ENCODE measurements at places on chromosomes 2 and 18.

GRCh38 chr2:151028691-151029176, 232.9 kb downstream of the RBM43 start:
- no peak for DNase-seq
- no peaks in the 10 kb centered on the region for H3K36me3 ChIP-seq

GRCh38 chr2:112332123-112332696, 56.8 kb downstream of the ZC3H6 start:
- H3K4me1 ChIP-seq, result no peaks in the 10 kb centered on the region
- H3K27me3 ChIP-seq, result no peaks in the 10 kb centered on the region
- no peak overlapping the region for H3K4me3 ChIP-seq
- H3K27ac ChIP-seq, result no peak overlapping the region

DNA sequence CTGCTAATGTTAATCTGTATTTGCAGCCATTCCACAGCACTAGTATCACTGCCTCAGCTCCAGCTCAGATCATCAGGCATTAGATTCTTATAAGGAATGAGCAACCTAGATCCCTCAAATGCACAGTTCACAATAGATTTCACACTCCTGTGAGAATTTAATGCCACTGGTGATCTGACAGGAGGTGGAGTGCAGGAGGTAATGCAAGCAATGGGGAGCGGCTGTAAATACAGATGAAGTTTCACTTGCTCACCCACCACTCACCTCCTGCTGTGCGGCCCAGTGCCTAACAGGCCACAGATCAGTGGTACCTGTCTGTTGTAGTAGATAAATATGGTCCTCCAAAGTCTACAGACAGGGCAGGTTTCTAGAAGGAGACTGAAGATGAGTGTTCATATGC, 97.7 kb upstream of the TMEFF2 start:
- DNase-seq, result no peak
- H3K27me3 ChIP-seq, result no peaks in the 10 kb centered on the region
- no peaks in the 10 kb centered on the region for H3K4me1 ChIP-seq

DNA sequence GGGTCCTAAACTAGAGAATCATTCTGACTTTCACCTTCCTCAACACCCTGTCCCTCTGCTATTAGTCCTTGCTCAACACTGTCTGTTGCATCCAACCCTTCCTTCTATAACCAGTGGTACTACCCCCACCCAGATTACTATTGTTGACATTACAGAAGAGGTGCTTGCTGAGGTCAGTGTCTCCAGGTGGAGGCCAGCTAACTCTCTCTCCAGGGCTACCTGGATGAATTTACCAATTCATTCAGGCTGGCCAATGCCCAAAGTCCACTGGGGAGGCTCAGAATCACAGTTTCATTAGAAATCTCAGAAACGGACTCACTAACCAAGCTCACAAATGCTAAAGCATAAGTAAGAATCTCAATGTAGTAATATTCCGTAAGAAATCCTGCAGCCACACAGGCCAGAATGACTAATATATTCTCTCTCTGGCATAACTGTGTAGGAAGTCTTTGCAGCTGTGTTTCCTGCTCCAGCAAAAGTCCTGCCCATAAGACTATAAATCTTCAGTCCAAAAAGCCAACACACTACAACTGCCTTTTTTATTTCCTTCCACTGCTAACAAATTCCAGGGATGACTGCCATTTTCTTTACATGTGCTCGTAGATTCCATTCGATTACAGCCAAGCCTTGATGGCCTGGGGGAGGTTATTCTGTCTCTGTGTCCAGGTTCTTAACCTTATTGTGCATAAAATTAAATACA, 10.0 kb upstream of the TTR start:
- H3K4me1 ChIP-seq, result no peaks in the 10 kb centered on the region
- no peak for DNase-seq
- no peaks in the 10 kb centered on the region for H3K27me3 ChIP-seq

DNA sequence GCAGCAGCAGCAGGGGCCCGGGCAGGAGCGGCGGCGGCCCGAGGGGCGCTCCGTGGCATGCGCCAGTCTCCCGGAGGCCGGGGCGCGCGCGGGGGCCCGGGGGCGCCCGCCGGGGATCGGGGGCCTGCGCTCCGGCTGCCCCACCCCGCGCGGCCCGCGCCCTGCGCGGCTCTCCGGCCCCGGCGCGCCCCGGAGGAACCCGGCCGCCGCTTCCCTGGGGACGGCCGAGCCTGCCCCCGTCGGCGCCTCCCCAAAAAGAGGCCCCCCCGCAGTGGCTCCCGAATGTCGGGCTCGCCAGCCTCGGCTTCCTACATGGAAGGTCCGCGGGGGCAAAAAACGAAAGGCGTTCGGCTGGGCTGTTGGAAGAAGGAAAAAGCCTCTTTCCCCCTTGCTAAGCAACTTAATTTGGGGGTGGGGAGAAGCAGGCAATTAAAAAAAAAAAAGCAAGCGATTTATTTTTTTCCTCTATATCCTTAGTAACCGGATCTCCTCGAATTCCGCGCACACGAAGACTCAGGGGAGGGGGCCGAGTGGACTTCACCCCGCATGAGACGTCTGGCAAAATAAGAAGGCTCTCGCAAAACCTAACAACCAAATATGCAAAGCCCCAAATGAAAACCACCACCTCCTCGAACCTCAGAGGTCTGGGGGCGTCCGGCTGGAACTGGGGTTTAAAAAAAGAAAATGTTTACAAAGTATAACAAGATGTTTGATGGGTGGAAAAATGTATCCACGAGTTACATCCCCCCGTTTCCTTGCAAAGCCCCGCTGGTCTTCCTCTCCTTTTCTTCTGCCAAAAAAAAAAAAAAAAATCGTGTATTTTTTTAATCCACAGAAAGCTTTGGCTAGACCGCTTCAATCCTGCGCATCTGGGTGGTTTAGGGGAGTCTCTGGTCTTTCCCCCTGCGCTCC, at the start of gene SMAD7:
Gene SMAD7, minus strand, starts transcription at position 430 of the 912 bp plus-strand sequence. CDS start 541 bp downstream, outside the sequence.
- H3K4me1 ChIP-seq, result peaks cover 33% of the 10 kb centered on the region
- H3K4me3 ChIP-seq, result peak within 1 kb of the TSS; percentile 79
- no peak for DNase-seq
- peaks cover 23% of the 10 kb centered on the region for H3K36me3 ChIP-seq
- no peaks in the 10 kb centered on the region for H3K27me3 ChIP-seq

DNA sequence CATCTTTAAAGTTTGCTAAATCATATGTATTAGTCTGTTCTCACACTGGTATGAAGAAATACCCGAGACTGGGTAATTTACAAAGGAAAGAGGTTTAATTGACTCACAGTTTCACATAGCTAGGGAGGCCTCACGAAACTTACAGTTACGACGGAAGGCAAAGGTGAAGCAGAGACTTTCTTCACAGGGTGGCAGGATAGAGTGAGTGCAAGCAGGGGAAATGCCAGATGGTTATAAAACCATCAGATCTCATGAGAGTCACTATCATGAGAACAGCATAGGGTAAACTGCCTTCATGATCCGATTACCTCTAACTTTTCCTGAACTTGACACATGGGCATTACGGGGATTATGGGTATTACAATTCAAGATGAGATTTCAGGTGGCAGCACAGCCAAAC, 1075.2 kb upstream of the NRXN1 start:
- peaks cover 3% of the 10 kb centered on the region for H3K27me3 ChIP-seq
- H3K4me3 ChIP-seq, result no peak overlapping the region
- no peaks in the 10 kb centered on the region for H3K4me1 ChIP-seq
- no peak overlapping the region for H3K27ac ChIP-seq

GRCh38 chr18:61435064-61435652, 101.9 kb downstream of the CDH20 start:
- no peak overlapping the region for H3K27ac ChIP-seq
- no peaks in the 10 kb centered on the region for H3K4me1 ChIP-seq
- H3K4me3 ChIP-seq, result no peak overlapping the region

DNA sequence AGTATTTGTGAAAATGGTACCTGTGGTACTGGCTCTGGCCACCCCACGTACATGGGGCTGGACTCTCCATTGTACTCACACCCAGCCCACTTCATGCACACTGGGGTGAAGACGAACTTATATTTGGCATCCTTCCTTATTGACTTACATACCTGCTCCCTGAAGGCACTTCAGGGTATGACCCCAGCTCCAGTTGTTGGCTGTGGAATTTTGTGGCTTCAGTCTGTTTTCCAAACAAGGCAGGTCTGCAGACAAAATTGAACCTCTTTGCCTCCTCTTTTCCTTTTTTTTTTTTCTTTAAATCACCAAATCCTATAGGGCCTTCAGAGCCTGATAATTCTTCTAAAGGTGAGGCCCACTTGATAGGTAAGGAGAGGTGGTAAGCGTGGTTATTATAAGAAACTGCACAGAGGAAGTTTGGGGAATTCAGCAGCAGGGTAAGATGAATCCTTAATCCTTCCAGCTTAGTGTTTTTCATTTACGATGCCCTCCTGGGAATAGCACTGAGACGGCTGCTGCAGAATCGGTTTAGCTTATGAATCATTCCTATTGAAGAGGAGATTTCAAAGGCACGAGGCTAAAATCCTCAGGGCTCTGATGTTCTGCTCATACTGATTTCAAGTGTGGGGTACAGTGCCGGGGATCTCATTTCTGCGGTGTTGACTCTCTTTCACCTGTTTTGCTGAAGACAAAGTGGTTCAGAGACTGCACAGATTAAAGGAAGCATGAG, 55.2 kb downstream of the KIF5C start:
- no peaks in the 10 kb centered on the region for H3K36me3 ChIP-seq
- DNase-seq, result no peak
- H3K27ac ChIP-seq, result no peak overlapping the region
- H3K4me3 ChIP-seq, result no peak overlapping the region
- H3K4me1 ChIP-seq, result no peaks in the 10 kb centered on the region

DNA sequence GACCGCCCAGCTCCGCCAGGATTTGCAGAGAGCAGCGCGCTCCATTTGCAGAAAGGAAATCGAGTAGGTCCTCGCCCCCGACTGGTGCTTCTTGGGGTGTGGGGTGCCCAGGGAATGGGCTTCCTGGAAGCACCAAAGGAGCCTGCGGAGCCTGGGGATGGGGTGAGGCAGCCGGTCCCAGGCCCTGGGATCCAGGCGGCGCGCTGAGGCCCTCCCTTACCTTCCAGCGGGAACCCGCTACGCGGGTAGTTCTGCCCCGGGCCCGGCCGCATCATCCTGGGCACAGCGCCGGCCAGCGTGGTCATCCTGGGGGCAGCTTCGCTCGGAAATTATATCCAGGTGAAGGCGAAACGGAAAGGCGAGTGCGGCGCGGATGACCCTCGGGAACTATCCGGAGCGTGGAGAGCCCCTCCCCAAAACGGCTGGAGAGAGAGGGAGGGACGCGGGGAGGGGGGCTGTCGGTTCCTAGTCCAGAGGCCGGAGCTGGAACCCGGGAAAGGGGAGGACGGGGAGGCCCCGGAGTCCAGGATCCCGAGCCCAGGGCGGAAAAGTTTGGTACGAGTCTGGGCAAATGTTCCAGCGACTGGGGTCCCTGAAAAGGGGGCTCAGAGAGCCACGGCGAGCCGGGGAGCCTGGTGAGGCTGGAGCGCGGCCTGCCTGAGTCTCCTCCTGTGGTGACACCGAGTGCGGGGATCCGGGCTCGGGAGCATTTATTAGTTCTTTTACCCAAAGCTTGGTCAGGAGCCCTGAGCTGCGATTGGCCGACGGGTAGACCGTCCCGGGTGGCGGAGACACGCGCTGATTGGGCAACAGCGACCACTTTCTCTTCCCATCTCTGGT, at the start of gene PAX3:
Gene PAX3, minus strand, starts transcription at position 688 of the 840 bp plus-strand sequence. Its CDS starts 383 bp downstream, at position 305.
- H3K4me1 ChIP-seq, result no peaks in the 10 kb centered on the region
- no peak within 1 kb of the TSS for H3K4me3 ChIP-seq
- H3K27me3 ChIP-seq, result peaks cover 100% of the 10 kb centered on the region
- no peak for DNase-seq
- no peak within 1 kb of the TSS for H3K27ac ChIP-seq

- no peak overlapping the region for H3K4me3 ChIP-seq
- no peak overlapping the region for H3K27ac ChIP-seq
- H3K36me3 ChIP-seq, result no peaks in the 10 kb centered on the region
- no peaks in the 10 kb centered on the region for H3K27me3 ChIP-seq
- H3K4me1 ChIP-seq, result no peaks in the 10 kb centered on the region
Observed at GRCh38 chr2:208183526-208183925, 6.3 kb downstream of the C2orf80 start.

All from RWPE2 (cell line).